ENCODE measurements at places on chromosomes 1 and 21. TPM values are rescaled to one million over a fixed set of nuclear protein-coding genes. Genes with fewer than 3 reads are reported as not detected.

Gene PRMT2
- 92.3 TPM for total RNA-seq

Gene ANKRD34A
- total RNA-seq: 0.19 TPM

Gene AQP10
- total RNA-seq: not detected

Gene SLFNL1
- total RNA-seq: not detected

DNA sequence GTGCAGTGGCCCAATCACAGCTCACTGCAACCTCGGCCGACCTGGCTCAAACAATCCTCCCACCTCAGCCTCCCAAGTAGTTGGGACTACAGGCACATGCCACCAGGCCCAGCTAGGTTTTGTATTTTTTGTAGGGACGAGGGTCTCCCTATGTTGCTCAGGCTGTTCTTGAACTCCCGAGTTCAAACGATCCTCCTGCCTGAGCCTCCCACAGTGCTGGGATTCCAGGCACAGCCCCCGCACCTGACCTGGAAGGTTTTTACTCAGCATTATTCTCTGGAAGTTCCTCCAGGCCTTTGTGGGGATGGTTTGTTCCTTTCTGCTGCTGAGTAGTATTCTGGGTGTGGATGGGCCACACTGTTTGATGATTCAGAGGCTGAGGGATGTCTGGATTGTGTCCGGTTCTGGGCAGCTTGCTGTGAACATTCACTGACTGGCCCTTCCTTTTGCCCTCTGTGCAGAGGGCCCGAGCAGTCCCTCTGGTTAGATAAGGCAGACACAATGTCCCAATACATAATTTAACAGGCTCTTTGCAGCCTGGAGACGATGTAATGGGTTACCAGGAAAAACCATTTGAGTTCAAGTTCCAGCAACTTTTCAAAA is 6.0 kb upstream of the TRAPPC10 start:
- no peaks in the 10 kb centered on the region for H3K27me3 ChIP-seq
- DNase-seq: no peak
- H3K36me3 ChIP-seq: no peaks in the 10 kb centered on the region

- no peaks in the 10 kb centered on the region for H3K4me1 ChIP-seq
- H3K4me3 ChIP-seq: no peak overlapping the region
- no peaks in the 10 kb centered on the region for H3K27me3 ChIP-seq
- no peaks in the 10 kb centered on the region for H3K36me3 ChIP-seq
- no peak overlapping the region for H3K27ac ChIP-seq
Observed at GRCh38 chr1:100613817-100614559, 76.0 kb downstream of the GPR88 start.

Gene CYP4X1
- 30.9 TPM for total RNA-seq

DNA sequence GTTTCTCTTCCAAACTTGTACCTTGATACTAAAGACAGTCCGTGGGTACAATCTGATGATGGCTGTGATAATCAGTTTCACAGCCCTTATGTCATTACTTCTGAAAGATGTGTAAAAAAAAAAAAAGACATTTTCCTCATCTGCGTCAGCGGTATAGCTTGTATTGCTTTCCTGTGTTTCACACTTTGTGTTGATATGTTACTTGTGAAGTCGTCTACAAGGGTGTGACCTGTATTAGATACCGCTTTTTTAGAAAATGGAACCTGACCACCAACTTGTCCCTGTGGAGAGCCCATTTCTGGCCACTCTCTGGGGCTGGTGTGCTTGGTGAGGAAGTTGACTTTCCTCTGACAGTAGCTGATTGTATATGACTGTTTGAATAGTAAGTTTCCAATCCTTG is 50.5 kb downstream of the PEX14 start:
- DNase-seq: no peak
- no peak overlapping the region for H3K4me3 ChIP-seq
- peaks cover 43% of the 10 kb centered on the region for H3K4me1 ChIP-seq
- no peak overlapping the region for H3K27ac ChIP-seq

DNA sequence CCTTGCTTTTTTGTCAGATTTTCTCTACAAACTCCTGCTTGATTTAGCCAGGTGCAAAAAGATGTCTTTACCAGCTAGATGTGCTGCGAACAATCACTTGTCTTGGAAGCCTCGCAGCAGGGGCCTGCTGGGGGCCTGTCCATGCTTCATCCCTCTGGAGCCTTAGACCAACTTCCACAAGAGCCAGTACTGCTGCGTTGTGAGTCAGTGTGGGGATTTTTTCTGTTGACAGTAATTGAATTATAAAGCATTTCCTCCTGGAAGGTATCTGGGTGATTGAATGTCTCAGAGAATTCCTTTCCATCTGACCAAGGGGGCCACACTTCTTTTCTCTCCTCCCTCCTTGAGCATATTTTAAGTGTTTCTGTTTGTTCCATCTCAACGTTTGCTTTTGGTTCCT is 40.4 kb upstream of the LDLRAP1 start:
- H3K27ac ChIP-seq: peak overlapping the region; percentile 71
- H3K27me3 ChIP-seq: no peaks in the 10 kb centered on the region
- H3K36me3 ChIP-seq: peaks cover 39% of the 10 kb centered on the region
- no peak for DNase-seq
- no peak overlapping the region for H3K4me3 ChIP-seq

DNA sequence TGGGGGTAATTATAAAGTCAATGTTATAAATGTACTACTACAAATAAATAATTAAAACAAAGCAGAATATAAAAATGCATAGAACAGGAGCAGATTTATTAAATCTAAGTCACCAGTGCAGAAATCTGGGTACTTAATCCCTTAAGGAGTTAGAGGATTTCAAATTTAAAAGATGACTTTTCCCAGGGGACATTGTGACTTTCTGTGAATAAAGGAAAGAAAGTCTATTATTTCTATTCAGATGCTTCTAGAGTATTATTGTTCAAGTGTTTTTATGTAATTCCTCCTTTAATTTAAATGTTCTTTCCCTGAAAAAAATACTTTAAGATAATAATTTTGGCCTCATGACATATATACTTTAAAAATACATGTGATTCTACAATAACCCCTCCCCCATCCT is 43.4 kb downstream of the SYDE2 start:
- DNase-seq: no peak
- no peaks in the 10 kb centered on the region for H3K4me1 ChIP-seq
- no peak overlapping the region for H3K27ac ChIP-seq
- no peaks in the 10 kb centered on the region for H3K36me3 ChIP-seq

- DNase-seq: no peak
- no peak overlapping the region for H3K4me3 ChIP-seq
- no peak overlapping the region for H3K27ac ChIP-seq
- H3K4me1 ChIP-seq: no peaks in the 10 kb centered on the region
- no peaks in the 10 kb centered on the region for H3K27me3 ChIP-seq
Observed at GRCh38 chr1:186798960-186799688, 29.6 kb upstream of the PLA2G4A start.

DNA sequence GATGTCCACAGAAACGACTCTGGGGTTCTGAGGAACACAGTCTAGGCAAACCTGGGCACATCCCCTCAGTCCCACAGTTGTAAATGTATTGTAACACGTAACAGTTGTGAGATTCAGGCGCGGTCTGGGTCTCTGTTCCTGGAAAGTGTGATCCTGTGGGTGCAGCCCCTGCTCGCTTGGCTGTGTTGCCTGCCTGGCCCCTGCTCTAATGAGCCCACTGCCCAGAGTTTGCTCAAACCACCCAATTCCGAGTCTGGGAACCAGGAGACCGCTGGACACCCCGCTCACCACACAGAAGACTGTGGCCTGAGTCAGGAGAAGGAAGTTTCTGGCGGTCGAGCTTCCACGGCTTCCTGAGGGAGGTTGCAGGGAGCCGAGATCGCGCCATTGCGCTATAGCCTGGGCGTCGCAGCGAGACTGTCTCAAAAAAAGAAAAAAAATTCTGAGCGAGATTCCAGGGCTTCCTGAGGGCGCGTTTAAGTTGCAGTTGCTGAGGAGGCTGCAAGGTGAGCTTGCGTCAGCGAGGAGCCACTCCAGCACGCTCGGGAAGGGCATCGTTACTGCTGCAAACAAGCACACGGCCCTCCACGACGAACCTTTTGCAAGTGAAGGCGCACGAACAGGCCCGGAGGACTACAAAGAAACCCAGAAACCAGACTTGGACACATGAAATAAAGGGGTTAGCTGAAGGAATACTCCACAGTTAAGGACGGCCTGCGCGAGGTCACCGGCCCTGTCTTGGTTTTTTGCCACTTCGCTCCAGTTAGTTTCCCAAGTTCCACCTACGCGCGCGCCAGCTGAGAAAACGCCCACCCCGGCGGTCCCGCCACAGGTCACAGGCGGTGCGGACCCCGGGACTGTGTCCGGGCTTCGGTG is 1.1 kb downstream of the C21orf58 start:
- no peaks in the 10 kb centered on the region for H3K36me3 ChIP-seq
- no peak for DNase-seq
- peaks cover 55% of the 10 kb centered on the region for H3K4me1 ChIP-seq
- H3K4me3 ChIP-seq: peak overlapping the region; percentile 98
- H3K27me3 ChIP-seq: no peaks in the 10 kb centered on the region
- no peak overlapping the region for H3K27ac ChIP-seq

Gene KRTAP11-1
- total RNA-seq: not detected

- no peaks in the 10 kb centered on the region for H3K4me1 ChIP-seq
- H3K4me3 ChIP-seq: no peak within 1 kb of the TSS
- DNase-seq: no peak
- H3K27me3 ChIP-seq: no peaks in the 10 kb centered on the region
Observed at GRCh38 chr1:54623216-54624007, at the start of gene FAM151A. FAM151A (minus strand) TSS chr1:54623525; CDS start chr1:54623395, 130 bp downstream.

GRCh38 chr1:57736940-57737339 is 313.1 kb upstream of the DAB1 start:
- no peaks in the 10 kb centered on the region for H3K27me3 ChIP-seq
- H3K4me3 ChIP-seq: no peak overlapping the region
- H3K27ac ChIP-seq: no peak overlapping the region
- H3K36me3 ChIP-seq: no peaks in the 10 kb centered on the region

Gene FNBP1L
- total RNA-seq: 9.7 TPM

DNA sequence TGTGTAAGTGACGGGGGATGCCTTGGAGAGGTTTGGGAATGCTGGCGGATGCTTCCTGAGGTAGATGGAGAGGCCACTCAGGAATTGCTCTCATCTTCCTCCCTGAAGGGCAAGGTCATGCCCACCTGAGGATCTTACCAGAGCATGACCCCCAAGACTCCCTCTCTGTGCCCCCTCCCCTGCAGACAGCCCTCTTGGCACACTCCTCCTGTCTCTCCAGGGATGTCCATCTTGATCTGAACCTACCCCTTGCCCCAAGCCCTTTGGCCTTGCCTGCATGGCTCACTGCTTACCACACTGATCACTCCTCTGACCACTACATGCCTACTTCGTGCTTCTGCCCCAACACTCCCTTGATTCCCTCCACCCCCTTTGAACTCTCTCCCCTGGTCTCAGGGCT is 17.9 kb upstream of the MPL start:
- no peak overlapping the region for H3K27ac ChIP-seq
- no peaks in the 10 kb centered on the region for H3K4me1 ChIP-seq
- H3K27me3 ChIP-seq: no peaks in the 10 kb centered on the region
- DNase-seq: no peak
- H3K36me3 ChIP-seq: no peaks in the 10 kb centered on the region

Gene FCER1G
- 6.7 TPM for total RNA-seq

DNA sequence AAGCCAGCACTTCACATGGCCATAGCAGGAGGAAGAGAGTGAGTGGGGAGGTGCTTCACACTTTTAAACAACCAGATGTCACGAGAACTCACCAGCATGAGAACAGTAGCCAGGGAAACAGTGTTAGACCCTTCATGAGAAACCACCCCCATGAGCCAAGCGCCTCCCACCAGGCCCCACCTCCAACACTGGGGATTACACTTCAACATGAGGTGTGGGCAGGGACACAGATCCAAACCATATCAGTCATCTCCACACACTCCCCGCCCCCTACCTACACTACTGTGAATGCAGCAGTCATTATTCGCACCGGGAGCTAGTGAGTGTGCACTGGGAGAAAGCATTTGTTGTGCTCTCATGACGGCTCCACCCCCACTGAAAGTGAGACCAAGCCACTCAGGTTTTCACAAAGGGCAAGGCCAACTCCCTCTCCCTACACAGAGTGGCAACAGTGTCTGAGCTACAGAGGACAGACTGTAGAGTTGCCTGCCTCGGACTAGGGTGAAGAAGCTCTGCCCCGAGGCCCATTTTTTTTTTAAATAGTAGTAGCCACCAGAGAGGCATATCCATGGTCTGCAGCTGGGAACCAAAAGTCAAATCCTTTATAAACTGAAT is 125.6 kb downstream of the BARHL2 start:
- no peaks in the 10 kb centered on the region for H3K36me3 ChIP-seq
- no peaks in the 10 kb centered on the region for H3K27me3 ChIP-seq
- H3K4me3 ChIP-seq: no peak overlapping the region
- H3K27ac ChIP-seq: no peak overlapping the region
- no peak for DNase-seq
- H3K4me1 ChIP-seq: no peaks in the 10 kb centered on the region

Gene LCE1B
- total RNA-seq: not detected

Measured in esophagus squamous epithelium (tissue), 5 donors.